ENCODE measurements at places on chromosomes 6 and 20.

DNA sequence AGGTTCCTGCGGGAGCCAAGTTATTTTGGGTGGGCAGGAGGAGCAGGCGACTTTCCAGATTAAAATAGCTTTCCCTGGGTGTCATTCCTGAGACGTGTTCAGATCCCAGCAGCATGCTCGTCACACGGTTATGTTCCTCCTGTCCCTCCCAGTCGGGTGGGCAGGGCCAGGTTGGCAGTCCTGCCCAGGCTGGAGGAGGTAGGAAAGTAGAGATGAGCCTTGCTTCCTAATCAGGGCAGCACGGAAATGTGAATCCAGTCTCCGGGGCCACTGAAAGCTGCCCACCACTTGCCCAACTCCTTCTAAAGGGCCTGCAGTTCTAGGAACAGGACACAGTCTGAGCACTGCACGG is 137.0 kb downstream of the MRPL14 start:
- no peak for DNase-seq

DNA sequence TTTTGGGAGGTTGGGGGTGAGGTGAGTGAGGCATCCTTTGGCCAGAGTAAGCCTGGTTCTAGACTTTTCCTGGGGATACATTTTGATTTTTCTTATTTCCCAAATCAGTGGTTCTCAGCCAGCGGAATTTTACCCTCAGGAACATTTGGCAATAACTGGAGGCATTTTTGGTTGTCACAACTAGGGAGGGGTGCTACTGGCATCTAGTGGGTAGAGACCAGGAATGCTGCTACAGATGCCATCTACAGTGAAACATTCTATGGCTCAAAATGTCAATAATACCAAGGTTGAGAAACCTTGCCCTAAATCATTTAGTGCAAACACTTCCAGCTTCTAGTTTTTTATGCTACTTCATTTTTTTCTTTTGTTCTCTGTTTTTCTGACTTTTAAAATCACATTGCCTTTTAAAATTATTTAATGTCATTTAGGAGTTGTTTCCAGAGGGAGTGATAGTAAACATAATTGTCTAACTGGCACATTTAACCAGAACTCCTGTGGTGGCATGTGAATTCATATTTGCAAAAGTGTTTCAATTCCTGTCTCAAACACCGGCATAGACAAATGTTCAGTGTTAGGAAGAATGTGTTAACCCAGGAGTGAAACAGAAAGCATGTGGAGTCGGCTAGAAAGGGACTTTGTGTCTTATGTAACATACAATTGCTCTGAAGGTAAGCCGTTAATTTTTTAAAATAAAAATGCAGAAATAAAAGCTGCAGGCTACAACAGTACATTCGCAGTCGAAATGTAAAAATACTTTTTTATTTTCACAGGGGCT is 59.0 kb downstream of the QRSL1 start:
- no peak for DNase-seq

- no peak for DNase-seq
Measured at GRCh38 chr20:40331807-40332560, 357.1 kb downstream of the MAFB start.

DNA sequence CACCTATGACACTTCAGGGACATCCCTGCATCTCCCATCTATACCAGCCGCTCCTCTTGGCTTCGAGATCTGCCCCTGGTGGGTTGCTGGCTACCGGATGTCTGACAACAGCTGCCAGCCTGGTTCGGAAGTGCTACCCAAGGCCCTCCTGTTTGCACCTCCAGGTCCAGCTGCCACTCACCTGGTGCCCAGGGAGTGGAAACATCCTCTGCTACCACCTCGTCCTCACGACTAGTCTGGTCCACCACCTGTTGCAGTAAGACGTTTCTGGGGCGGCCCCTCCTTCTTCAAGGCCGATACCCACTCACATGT is 8.3 kb upstream of the PCMTD2 start:
- no peak for DNase-seq

GRCh38 chr20:10705801-10706459 is 32.1 kb upstream of the JAG1 start:
- no peak for DNase-seq

DNA sequence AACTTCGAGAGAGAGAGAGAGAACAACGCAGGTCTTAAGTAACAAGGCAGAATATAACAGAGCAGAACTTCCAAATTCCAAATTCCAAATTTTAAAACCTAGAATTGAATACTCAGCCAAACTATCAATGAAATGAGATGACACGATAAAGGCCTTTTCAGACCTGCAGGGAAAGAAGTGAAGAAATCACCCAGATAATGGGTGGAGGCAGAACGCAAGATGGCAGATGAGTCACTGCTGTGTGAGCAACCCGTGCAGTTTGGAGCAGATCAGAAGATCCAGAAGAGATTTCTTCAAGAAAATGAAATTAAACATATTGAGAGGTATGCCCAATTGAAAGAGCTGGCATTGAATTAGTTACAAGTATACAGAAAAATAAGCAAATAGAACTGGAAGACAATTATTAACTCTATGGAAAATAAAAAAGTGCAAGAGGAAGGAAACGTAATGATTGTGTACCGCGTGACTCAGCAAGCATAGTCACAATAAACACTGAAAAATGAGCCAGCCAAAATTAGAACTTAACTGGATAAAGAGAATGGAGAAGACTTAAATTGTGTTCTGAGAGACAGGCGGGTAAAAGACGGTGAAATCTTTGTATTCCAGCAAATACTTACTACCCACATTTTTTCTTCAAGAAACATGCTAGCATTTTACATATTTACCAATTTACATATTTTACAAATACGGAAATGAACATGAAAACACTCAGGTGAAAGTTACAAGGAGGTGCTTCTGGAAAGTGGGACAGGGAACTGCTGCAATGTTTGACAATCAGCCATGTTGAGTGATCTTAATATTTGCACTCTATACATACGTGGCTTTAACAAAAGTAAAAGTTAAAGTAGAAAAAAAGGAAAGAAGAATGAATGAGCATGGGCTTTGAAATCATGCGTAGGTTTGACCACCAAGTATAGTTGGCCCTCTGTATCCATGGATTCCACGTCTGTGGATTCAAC is 87.9 kb upstream of the CDYL start:
- no peak for DNase-seq

GRCh38 chr20:60144974-60145527 is 186.8 kb downstream of the CDH26 start:
- DNase-seq: no peak

DNA sequence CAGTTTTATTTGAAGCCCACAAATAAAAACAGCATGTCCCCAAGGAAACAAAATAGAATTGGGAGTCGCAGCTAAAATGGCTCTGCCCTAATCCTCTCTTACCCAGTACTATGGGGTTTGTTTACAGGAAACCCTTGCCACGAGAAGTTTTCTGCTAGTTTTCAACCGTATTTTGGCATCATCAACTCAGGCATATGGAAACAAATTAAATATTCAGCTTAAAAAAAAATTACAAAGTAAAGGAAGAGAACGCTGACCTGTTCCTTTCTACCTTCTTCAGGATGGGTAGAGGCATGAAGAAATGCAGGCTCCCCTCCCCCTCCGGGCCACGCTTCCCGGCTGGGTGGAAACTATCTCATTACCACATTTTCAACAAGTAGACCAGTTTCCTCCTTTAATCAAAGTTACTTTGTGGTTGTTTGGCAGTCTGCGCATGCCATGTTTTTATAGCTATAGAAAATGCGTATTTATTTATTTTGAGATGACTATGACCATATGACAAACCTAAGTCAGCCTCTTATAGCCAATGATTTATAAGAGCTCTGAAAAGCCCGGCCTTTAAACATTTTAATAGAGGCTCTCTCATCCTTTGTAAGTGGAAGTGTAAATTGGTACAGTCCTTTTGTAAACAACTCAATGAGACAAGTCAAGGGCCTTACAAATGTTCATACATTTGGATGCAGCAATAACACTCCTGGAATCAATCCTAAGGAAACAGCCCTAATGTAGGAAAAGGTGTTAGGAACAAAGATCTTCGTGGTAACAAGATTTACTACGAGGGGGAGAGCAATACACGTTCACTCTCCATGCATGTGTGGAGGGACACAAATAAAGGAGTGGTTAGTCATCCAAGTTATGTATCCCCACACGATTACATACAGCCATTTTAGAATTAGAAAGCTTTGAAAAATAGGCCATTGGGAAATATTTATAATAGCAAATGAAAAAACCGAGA is 16.1 kb upstream of the ZNF217 start:
- no peak for DNase-seq

DNA sequence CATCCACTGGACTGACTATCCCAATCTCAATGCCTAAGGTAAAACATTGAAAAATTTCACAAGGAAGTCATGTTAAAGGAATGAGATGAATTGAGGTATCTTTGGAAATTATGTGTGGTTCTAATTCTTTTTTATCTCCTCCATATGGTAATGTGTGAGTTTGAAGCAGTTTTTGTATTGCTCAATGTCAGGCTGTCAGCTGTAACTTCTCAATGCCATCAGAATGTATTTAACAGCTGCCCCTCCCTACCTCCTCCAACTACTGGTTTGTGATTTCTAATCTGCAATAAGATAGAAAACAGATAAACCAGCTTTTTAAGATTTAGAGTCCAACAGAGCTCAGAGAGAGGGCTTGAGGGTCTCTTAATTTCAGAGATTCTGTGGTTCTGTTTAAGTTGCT is 1005.8 kb upstream of the ADGRB3 start:
- DNase-seq: no peak

DNA sequence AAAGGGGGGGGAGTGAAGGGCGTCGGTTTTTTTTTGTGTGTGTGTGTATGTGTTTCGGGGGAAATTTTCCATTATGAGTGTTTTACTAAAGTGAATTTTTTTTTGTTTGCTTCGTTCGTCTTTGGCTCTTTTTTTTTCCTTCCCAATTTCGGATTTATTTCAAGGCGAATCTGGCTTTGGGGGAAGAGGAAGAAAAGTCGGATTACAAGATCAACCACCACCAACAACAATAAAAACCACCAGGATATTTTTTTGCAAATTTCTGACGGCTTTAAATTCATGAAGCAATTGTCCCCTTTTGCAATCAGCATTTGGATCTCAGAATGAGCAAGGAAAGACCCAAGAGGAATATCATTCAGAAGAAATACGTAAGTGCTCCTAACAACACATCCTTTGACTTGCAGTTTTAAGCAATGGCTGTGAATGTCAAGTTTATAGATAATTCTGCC is 372 bp downstream of the JARID2 start:
- no peak for DNase-seq

GRCh38 chr6:154320181-154320580 is 36.4 kb downstream of the IPCEF1 start:
- DNase-seq: no peak

DNA sequence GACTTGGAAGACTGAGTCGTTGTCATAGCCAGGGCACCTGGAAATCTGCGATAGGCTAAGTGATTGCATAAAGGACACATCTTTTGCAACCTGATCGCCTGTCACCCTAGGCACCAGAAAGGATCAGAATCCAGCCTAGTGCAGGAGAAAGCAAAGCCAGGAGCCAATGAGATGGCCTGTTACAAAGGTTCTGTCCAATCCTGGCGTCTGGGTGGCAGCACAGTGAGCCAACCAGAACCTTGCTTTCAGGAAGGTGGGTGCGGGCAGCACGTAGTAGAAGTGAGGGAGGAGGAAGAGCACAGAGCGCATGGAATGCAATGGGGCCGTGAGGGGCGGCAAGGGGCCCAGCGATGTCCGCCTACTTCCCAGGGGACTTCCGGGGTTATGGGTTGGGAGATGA is 120.4 kb upstream of the GGTLC1 start:
- no peak for DNase-seq

- no peak for DNase-seq
Measured at GRCh38 chr6:144467172-144467762, 182.1 kb downstream of the UTRN start.

- no peak for DNase-seq
Measured at GRCh38 chr6:149032599-149033405, 284.7 kb upstream of the TAB2 start.

DNA sequence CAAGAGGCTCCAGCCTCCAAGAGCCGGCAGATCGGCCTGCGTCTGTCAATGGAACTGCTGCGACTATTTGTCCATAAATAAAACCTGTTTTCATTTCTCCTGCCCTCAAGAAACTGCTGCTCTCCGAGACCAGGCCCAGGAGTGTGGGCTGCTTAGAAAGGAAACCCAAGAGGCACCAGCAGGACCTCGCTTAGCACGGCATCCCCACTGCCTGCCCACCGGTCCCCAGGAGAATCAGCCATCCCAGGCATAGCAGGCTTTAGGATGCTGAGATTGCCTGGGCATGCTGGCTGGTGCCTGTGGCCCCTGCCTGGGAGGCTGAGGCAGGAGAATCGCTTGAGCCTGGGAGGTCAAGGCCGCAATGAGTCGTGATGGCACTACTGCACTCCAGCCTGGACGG is 17.6 kb downstream of the NTSR1 start:
- DNase-seq: no peak

DNA sequence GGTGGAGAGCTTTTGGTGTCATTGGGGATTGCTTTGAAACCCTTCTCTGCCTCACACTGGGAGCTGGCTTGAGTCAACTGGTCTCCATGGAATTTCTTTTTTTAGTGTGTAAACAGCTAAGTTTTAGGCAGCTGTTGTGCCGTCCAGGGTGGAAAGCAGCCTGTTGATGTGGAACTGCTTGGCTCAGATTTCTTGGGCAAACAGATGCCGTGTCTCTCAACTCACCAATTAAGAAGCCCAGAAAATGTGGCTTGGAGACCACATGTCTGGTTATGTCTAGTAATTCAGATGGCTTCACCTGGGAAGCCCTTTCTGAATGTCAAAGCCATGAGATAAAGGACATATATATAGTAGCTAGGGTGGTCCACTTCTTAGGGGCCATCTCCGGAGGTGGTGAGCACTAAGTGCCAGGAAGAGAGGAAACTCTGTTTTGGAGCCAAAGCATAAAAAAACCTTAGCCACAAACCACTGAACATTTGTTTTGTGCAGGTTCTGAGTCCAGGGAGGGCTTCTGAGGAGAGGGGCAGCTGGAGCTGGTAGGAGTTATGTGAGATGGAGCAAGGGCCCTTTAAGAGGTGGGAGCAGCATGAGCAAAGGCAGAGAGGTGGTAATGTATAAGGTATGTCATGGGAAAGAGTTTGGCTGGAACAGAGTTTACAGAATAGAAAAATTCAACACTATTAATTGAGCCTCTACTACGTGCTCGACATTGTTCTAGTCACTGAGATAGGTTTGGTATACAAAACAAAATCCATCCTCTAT is 31.2 kb downstream of the SRSF3 start:
- DNase-seq: peak; percentile 68

- DNase-seq: no peak
Measured at GRCh38 chr6:26284537-26285142, 80.4 kb upstream of the BTN3A2 start.

DNA sequence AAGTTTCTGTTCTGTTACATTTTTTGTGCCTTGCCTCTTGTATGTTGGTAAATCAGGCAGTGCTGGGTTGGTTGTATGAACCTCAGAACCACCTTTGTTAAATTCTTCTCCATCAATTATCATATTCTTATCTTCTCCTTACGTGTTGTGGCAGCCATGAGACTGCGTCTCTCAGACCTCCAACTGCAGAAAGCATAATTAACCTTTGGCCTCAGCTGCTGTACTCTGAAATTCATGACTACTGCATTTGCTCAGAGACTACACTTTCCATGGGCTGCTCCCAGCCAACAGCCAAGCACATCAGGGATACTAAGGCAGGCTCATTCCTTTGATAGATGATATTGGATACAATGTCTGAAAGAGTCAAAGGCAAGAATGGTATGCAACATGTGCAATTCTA is 15.1 kb upstream of the SNX3 start:
- DNase-seq: no peak

- DNase-seq: no peak
Measured at GRCh38 chr20:3559637-3560036, 88.8 kb downstream of the ATRN start.

GRCh38 chr6:144767051-144767450 is 481.9 kb downstream of the UTRN start:
- DNase-seq: no peak
